Activated CD8-positive, alpha-beta memory T cell treated with anti-CD3 and anti-CD28 coated beads for 48 hours (primary cell): ENCODE measurements at places on chromosomes 4 and X.

GRCh38 chrX:150642423-150642822, 50.8 kb upstream of the MTMR1 start:
- no peak for DNase-seq

DNA sequence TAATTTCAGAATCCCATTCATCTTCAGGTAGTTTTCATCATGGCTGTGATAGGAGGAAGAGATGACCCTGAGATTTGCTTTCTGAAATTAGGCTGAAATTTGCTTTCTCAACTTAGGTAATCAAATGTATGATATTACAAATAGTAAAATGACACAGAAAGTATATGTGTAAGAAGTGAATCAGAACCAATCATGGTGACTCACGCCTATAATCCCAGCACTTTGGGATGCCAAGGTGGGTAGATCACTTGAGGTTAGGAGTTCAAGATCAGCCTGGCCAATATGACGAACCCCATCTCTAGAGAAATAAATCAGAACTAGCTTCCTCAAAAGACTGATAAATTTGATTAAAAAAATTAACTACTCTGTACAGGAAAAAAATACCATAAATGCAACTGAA, 555.4 kb downstream of the STPG2 start:
- no peak for DNase-seq

DNA sequence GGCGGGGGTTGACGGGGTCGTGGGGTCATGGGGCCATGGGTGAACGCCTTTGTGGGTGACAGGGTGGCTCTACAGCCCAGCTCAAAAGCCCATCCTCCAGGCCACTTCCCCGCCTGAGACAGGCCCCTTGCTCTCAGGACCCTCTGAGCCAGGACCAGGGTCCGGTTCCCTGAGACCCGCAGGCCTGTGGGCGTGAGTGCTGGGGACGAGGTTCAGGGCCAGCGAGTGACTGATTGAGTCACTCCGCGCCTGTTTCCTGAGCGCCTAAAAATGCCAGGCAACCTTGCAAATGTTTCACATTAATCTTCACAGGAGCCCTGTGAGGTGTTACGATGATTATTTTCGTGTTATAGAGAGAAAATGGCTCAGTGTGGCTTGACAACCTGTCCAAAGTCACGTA, 97.8 kb downstream of the ZNF674 start:
- DNase-seq = no peak

DNA sequence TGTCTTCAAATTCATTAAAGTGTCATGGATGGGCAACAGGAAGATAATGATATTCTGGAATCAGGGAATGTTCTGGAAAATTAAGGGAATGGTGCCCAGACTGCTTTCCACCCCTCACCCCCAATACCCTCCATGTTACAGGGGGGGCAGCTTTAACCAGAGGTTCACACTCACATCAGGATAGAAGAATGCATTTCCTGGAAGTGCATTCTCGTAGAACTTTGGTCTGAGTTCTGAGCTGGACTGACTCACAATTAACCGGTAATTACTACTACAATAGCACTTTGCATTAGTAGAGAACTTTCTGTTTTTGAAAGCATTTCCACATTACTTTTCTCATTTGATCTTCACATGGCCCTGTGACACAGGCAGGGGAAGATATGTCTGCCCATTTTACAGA, 52.5 kb upstream of the SHISA3 start:
- no peak for DNase-seq

DNA sequence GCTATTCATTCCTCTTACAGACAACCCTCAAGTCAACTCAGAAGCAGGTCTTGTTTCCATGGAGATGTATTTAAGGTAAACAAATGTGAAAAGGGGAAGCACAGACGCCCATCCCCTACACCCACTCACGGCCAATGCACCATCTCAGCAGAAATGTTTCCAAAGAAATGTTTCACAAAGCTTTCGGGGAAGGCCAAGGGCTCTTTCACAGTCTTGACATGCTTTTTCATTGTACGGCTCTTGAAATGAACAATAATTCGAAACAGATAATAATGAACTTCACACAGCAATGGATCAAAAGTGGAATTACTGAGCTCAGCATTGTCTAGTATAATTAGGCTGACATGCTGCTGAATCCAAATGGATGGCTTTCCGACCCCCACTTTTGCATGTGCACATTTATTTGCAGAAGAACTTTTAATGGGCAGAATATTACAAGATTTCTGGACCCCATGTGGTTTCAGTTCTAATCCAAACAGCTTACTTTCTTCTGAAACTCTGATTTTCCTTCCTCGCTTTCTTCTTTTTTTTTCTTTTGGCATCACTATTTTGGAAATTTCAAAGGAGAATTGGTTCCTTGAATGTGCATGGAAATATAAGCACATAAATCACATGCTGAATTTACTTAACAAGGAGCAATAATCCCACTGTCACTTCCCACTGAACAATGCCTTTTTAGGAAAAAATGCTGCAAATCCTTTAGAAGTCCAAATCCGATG, 160.9 kb downstream of the SMIM20 start:
- no peak for DNase-seq

DNA sequence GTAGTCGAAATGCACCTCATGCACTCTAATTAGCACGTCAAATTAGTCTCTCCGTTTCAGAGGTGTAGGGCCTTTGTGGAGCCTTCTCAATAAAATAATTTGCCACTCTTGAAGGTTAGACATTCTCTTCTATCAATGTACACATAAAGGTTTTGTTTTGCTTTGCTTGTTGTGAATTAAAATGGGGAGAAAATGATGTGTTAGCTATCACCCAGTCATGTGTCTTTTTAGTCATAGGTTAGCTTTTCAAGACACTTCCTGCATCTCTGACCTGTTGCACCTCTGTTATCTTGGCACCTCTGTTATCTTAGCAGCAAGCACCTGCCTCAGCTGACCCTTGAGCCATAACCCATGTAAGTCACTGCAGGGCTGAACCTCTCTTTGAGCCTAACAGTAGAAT, 936 bp downstream of the TMEM144 start:
- DNase-seq = no peak

- DNase-seq = no peak
Measured at GRCh38 chrX:47358387-47359065, 11.9 kb upstream of the ZNF157 start.

DNA sequence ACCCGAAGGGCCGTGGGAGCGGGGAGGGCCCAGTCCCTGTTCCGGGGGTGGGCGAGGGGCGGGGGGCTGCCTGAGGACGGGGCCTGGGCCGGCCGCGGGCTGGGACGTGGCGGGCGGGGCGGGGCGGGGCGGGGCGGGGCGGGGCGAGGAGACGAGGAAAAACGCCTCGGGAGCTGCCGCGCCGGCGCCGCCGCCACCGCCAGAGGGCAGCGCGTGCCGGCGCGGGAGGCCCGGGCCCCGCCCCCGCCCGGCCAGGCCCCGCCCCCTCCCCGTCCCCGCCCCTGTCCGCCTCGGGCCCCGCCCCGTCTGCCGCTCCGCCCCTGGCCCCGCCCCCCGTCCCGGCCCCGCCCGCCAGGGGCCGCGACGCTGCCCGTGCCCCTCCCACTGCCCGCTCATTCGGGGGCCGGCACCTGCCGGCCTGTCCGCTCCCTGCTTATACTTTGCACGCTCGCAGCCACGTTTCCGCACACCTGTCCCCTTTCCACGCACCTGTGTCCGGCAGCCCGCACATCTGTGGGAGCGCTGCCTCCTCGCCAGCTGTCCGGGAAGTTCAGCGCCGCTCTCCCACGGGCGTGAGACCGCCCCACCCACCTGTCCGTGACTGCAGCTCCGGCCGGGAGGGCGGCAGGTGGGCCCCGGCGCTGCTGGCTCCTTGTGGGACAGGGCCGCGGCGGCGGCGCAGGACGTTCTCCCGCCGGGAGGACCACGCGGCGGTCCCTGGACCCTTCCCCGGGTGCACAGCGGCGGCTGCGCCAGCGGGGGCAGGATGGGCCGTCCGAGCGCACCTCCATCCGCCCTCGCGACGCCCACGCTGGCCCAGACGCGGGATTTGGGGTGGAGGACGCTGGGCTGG, 1.7 kb upstream of the FGFRL1 start:
- peak; percentile 55 for DNase-seq

DNA sequence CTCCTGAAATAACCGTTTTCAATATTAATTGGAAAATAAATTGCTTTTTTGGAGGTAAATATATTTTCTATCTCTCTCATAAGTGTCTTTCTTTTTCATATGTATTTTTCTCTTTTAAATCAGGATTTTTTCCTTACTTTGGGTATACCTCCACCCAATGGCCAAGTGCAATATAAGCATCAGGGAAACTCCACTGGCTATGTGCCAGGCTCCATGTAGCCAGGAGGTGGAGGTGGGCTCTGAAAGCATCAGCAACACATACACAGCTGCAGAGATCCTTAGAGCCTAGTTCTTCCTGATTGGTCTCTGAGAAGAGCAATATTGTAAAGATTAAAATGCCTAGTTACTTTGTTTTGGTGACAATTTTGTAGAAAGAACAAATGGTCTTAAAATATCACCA, 3.4 kb downstream of the GABRA2 start:
- no peak for DNase-seq

DNA sequence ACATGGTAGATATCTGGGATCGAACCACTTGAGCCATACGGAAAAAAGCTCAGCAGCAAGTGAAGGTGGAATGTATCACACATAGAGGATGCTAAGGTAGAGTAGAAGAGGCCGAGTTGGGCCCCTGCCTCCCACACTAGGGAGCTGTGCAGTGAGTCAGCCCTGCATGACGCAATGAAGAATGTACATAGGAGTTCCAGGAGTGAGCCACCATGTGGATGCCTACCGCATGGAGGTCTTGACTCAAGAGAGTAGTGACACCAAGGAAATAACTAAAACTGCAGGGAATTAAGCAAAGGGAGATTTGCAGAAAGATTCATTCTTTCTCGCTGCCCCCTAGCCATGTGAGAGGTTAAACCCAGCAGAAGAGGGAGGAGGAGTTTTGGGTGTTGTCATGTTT, 389.6 kb upstream of the IGFBP7 start:
- no peak for DNase-seq

DNA sequence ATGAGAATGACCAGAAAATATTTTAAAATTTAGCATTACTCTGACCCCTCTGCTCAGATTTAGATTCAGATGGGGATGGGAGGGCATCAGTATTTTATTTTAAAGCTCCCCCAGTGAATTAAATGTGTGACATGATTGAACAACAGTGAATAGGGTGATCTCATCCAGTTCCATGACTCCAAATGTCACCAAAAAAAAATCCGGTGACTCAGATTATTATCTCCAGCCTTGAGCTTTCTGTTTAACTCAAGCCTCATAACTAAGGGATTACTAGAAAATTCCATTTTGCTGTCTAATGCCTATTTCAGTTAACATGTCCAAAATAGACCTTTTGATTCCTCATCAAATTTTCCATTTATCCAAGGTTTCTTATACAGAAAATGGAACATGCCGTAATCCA, 121.8 kb upstream of the TMEM47 start:
- DNase-seq = no peak

- DNase-seq = no peak
Measured at GRCh38 chrX:81120258-81120935, 81.3 kb downstream of the HMGN5 start.

DNA sequence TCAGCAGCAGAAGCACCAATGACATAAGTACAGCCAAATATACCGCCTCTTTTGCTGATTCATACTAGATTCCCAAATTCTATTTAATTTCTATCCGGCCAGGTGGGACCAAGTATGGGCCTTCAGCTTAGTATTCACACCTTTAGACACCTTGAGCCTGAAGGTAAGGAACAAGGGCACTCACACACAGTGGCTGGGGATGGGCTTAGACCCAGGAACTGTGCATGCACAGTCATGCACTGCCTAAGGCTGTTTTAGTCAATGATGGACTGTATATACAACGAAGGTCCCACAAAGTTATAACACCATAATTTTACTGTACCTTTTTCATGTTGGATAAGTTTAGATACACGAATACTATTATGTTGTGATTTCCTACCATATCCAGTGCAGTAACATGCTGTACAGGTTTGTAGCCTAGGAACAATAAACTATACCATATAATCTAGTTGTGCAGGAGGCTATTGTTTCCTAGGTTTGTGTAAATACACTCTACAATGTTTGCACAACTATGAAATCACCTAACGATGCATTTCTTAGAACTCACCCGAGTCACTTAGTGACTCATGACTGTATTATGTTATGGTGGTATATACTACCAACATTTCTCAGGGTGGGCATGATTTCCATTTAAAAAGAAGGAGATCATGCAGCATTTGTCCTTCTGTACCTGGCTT, 9.7 kb upstream of the CLNK start:
- DNase-seq = no peak

DNA sequence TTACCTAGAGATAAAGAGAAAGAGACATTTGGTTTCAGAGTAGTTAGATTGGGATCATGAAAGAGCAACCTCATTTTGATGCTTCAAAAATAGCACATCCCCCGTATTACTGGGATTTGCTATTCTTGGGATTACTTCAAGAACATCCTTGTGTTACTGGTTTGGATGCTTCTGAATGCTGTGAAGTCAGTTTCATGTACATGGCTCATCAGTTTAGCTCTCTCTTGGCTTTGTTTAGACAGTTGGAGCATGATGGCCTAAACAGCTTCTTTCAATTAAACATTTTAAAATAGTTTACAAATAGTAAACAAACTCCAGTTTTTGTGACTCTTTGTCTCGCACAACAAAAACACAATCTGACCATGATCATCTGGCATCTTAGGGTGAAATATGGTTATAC, 23.9 kb downstream of the HTT start:
- DNase-seq = no peak

DNA sequence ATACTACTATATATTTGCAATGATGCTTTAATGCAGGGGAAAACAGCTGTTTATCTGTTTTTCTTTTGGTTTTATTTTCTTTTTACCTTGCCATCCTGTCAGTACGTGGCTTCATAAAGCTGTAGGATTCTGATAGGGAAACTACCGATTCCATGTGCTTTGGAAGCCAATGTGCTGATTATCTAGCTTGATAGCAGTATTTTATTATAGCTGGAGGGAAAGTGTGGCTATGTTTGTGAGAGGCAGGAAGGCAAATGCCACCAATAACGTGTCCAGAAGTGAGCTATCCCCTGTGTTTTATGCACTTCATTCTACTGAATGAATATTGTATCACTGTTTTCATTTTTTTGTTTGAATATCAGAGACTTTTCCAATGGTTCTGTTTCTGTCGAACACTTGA, 43.7 kb downstream of the IL15 start:
- DNase-seq = no peak

DNA sequence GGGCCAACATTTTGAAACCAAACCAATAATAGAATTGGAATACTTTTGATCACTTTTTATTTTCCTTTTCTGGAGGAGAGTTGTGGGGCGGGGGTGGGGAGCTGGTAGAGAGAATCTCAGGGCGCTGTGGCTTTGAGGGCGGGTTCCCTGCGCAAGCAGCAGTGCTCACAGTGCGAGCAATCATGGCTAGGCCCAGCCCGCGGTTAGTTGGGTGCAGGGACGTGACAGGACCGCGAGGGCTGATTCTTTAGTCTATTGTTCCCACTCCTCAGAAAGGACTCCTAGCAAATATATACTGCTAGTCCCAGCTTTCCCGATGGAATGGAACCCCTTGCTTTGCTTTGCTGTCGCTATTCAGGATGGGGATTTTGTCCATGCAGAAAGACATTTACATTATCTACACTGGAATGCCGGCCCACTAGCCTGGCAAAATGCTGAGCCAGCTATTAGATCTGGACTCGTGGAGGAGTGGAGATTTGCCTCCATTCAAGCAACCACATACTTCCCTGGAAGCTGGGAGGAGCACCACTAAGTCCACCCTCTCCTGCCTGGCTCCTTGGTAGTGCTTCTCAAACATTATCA, 23.9 kb upstream of the APLN start:
- no peak for DNase-seq
